ENCODE measurements at places on chromosomes 2 and 18. TPM values are rescaled to one million over a fixed set of nuclear protein-coding genes. Genes with fewer than 3 reads are reported as not detected.

The WNT10A gene
- 1.9 TPM for total RNA-seq

The PAPOLG gene
- total RNA-seq, result 31.9 TPM

The SERPINB11 gene
- total RNA-seq, result 3.5 TPM

The CROCC2 gene
- not detected for total RNA-seq

The GCG gene
- total RNA-seq, result not detected

The LOXHD1 gene
- 1.2 TPM for total RNA-seq

The GCA gene
- total RNA-seq, result 22.3 TPM

The PHOSPHO2 gene
- total RNA-seq, result 15.8 TPM

The UBE2E3 gene
- 123 TPM for total RNA-seq

The ALK gene
- total RNA-seq, result 1.0 TPM

The IL37 gene
- not detected for total RNA-seq

The LOXL3 gene
- 14.6 TPM for total RNA-seq

The REG1A gene
- not detected for total RNA-seq

The ARPC2 gene
- total RNA-seq, result 206 TPM

The ST8SIA5 gene
- 0.95 TPM for total RNA-seq

The C2orf74 gene
- total RNA-seq, result 7.2 TPM

The GPAT2 gene
- 1.8 TPM for total RNA-seq

The CRYGC gene
- not detected for total RNA-seq

The COL6A3 gene
- 1,173 TPM for total RNA-seq

The CIDEA gene
- total RNA-seq, result 0.48 TPM

The NT5C1B gene
- not detected for total RNA-seq

The NOSTRIN gene
- total RNA-seq, result 30.9 TPM

The STARD6 gene
- total RNA-seq, result 0.53 TPM

The HOXD4 gene
- 4.0 TPM for total RNA-seq

The SFT2D3 gene
- total RNA-seq, result 7.2 TPM

The DSG2 gene
- total RNA-seq, result 44.1 TPM

The TSHZ1 gene
- total RNA-seq, result 10.3 TPM

The ANKRD29 gene
- 11.7 TPM for total RNA-seq

The ITGA6 gene
- total RNA-seq, result 171 TPM

The LINC00305 gene
- not detected for total RNA-seq

The DNAH7 gene
- total RNA-seq, result 3.5 TPM

The AGXT gene
- not detected for total RNA-seq

The RBKS gene
- total RNA-seq, result 1.3 TPM

The PPP4R1 gene
- 174 TPM for total RNA-seq

The DNER gene
- total RNA-seq, result 4.4 TPM

The TMEM169 gene
- 0.85 TPM for total RNA-seq

The RTP5 gene
- not detected for total RNA-seq

The ADAM23 gene
- total RNA-seq, result 7.4 TPM

The MOCOS gene
- 0.95 TPM for total RNA-seq

The INPP4A gene
- 32.6 TPM for total RNA-seq

The SLC14A1 gene
- 102 TPM for total RNA-seq

The GMPPA gene
- 34.3 TPM for total RNA-seq

The LPIN1 gene
- 27.3 TPM for total RNA-seq

The CTAGE1 gene
- not detected for total RNA-seq

Data from urinary bladder (tissue), 4 donors.